ENCODE measurements at places on chromosomes 6 and 20.

DNA sequence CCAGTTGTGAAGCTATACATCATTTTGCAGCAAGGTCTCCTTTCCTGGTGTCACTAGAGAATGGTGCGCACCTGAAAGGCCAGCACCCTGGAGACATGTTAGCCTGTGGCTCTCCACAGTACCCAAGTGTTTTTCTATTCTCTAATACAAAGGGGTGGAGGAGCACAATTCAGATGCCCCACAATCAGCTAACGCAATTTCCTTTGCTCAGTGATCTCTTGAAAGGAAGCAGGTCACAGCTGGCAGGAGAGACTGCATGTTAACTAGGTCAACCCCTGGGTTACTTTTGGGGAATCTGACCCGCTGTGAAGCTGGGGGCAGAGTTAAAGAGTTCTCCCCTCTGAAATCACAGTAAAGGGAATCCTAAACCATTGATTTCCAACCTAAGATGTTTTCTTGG lies 92.5 kb downstream of the B3GAT2 start:
- no peak for DNase-seq

GRCh38 chr20:34988191-34988540 lies 32.5 kb downstream of the MYH7B start:
- no peak for DNase-seq

DNA sequence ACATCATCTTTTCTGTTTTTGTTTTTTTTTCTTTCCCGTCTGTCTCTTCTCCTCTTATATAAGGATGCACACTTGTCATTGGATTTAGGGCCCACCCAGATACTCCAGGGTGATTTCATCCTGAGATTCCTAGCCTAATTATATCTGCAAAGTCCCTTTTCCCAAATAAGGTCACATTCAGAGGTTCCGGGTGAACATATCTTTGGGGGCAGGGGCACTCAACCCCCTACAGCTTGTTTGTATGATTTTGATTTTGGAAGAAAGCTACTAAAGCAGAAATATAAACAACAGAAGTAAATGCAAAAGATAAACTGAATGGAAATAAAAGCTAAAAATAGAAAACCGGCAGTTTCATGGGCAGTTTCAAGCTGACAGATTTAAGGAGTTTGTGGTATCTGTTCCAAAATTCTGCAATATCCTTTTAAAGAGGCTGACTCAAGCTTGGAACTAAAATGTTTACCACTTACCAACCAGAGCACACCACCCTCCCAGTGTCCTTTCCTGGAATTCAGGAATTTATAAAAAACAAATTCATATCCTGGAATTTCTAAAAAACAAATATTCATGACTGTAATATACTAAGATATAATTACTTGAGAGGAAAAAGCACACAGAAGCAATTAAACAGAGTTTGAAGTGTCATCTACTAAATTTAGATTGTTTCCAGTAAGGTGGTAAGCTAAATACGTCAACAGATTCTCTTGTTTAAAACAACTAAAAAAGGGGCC lies 100.0 kb upstream of the CARMIL1 start:
- DNase-seq: no peak

DNA sequence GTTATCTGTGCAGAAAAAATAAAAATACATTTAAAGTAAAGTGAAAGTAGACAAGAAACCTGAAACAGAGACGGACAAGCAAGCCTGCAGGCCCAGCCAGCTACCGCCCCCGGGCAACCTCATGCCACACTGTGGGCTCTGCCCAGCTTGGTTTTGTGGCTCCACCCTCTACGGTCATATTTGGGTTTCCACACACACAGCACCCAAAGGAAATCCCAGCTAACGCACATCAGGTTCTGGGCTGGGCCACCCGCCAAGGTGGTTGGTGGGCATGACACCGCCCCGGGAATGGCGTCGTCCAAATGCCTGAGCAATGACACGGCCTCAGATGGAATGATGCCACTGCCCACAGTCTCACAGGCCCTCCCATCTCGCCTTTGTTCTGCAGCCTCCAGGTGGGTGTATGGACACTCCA lies 22.9 kb downstream of the FAM110A start:
- DNase-seq: peak; percentile 36

GRCh38 chr6:158361961-158362669 lies 49.9 kb downstream of the TULP4 start:
- no peak for DNase-seq

DNA sequence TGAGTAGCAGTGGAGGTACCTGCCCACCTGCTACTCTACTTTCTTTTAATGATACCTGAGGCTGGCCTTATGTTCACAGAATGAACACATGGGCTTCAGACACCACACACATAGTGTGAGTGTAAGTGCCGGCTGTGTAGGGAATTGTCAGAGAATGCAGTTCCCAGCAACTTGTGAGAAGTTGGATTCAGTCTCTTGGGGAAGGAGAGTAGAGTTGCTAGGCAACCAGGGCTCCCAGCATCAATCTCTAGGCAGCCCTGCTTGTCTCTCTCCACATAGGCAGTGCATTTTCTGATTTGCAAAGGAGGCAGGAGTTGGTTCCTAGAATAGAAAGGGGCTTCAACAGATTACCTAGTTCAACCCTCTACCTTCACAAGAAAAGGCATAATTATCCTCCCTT lies 74.1 kb downstream of the BFSP1 start:
- DNase-seq: no peak

DNA sequence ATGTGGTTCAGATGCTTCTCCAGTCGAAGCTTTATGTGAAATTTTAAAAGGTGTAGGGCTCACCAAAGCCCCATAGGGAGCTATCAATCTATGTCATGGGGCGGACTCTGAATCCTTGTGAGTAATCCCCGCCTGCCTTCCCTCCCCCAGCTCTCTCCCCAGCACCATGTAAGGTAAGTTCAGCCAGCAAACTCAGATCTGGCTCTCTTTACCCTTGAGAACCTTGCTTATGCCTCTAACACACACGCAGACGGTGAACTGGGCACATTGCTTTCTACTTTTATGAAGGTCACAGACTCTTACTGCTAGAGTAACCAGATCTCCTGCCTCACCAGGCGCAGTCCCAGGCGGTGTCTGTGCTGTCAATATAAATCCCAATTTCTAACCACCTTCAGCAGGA lies 82.6 kb upstream of the CNKSR3 start:
- peak; percentile 34 for DNase-seq
